ENCODE measurements at places on chromosomes 1 and 21. TPM values are rescaled to one million over a fixed set of nuclear protein-coding genes. Genes with fewer than 3 reads are reported as not detected.

GRCh38 chr1:154729031-154729442, 121.1 kb upstream of the ADAR start:
- DNase-seq = peak; percentile 64

GRCh38 chr1:101278845-101279244, 42.0 kb downstream of the S1PR1 start:
- no peak for DNase-seq

DNA sequence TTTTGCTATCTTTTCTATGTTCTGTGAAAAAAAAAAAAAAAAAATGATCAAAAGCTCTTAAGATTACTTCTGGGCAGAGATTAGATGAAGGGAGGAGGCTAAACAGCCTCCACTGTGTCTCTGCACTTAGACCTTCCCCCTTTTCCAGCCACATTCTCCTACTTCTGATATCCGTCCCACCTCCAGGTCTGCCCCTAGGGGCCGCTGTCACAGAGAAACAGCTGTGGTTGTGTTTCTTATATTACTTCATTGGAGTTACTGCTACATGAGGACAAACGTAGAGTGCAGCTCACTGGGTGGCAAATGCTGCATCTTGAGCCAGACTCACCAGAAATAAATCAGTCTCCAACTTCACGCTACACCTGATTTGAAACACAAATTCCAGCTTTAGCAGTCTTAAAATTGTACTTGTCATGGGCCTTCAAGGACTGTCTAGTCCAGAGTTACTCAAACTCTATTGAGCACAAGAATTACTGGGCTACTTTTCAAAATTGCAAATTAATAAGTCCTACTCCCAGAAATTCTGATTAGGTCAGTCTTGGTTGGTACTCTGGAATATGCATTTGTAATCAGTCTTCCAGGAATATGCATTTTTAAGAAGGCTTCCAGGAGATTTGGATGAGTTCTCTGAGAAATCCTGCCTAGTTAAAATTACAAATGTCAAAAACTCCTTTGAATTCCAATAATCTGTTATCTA, 125.2 kb upstream of the PTBP2 start:
- DNase-seq = peak; percentile 10

- peak; percentile 97 for DNase-seq
Measured at GRCh38 chr1:24683713-24684162, 40.6 kb downstream of the SRRM1 start.

GRCh38 chr1:227470688-227471087, 92.7 kb upstream of the ZNF678 start:
- no peak for DNase-seq

DNA sequence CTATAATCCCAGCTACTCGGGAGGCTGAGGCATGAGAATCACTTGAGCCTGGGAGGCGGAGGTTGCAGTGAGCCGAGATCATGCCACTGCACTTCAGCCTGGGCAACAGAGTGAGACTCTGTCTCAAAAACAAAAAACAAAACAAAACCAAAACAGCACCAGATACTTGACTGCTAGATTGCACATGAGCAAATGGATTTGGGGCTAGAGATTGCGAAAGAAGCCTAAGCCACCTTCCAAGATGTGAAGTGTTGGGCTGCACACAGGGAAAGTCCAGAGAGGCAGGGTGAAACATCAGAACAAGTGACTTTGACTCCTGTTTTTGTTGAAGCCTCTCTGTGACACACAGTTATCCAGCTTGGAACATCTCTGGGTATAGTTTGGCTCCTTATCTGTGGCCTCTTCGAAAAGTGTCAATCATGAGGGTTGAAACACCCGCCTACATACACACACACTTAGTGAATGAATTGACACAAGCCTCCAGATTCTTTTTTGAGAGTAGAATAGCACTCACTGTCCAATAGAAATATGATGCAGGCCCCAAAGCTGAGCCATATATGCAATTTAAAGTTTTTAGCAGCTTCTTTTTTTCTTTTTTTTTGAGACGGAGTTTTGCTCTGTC, 34.2 kb upstream of the GPR137B start:
- DNase-seq = peak; percentile 20

- DNase-seq = no peak
Measured at GRCh38 chr1:234780112-234780511, 170.1 kb upstream of the IRF2BP2 start.

GRCh38 chr1:70948396-70949017, 99.1 kb downstream of the PTGER3 start:
- DNase-seq = no peak

DNA sequence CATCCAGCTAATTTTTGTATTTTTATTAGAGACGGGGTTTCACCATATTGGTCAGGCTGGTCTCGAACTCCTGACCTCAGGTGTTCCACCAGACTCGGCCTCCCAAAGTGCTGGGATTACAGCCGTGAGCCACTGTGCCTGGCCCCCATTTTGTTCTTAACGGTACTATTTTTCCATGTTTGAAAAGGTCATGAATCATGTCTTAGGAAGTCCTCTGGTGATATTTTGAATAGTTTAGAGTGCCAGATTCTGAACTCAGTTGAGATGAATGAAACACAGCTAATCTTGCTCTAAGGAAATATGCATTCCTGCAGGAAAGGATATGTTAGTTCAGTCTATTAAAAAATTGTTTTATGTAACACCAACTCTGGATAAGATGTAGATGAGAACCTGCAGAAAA, 62.6 kb upstream of the ATP2B4 start:
- DNase-seq = peak; percentile 85

DNA sequence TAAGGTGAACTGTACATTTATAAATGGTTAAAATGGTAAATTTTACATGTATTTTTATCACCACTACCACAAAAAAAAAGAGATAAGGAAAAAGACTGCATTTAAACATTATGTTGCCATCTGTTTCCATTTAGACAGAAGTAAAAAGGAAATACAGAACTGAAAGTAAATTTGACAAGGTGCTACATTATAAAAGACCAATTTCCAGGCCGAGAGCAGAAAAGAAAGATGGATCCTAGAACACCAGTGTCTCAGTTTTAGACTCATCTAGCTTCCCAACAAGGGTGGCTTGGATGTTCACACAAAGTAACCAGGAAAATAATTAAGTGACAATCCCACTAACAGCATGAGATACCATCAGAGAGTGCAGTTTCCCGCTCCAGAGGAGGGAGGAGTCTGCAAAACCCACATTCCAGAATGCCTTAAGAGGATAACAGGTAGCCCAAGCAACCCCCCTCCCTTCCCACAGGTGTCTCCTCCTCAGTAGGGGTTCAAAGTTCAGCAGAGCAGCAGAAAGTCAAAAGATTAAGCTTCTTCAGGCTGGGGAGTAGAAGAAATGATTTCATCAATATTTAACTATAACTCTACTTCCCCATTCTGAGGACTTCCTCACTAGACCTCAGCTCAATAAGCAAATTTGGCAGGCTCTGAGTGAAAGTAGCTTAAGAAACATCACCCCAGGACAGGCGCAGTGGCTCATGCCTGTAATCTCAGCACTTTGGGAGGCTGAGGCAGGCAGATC, 11.8 kb downstream of the TPM3 start:
- no peak for DNase-seq

DNA sequence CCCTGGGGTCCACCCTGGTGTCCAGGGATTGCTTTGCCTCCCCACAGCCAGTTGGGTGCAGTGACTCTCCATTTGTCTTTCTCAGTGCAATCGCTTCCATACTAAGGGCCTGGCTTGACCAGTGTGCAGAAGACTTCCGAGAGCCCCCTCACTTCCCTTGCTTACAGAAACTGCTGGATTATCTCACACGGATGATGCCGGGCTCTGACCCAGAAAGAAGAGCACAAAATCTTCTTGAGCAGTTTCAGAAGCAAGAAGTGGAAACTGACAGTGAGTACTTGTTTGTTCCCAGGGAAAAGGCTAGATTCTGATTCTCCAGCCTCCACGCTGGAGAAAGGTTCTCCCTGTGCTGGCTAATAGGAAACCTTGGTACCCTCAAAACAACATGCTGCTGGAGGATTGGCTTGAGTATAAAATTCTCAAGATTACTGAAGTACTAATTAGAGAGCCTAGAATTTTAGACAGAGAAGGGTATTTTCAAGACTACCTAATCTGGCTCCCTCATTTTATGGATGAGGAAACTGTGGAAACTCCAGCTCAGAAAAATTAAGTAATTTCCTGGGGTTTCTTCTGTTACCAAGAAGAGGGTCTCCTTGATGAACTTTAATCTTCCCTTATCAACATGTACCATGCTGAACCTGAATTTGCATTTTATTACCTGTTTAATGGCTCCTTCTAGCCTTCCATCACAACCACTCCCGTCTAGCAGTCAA, 75.8 kb downstream of the RGL1 start:
- DNase-seq = no peak

DNA sequence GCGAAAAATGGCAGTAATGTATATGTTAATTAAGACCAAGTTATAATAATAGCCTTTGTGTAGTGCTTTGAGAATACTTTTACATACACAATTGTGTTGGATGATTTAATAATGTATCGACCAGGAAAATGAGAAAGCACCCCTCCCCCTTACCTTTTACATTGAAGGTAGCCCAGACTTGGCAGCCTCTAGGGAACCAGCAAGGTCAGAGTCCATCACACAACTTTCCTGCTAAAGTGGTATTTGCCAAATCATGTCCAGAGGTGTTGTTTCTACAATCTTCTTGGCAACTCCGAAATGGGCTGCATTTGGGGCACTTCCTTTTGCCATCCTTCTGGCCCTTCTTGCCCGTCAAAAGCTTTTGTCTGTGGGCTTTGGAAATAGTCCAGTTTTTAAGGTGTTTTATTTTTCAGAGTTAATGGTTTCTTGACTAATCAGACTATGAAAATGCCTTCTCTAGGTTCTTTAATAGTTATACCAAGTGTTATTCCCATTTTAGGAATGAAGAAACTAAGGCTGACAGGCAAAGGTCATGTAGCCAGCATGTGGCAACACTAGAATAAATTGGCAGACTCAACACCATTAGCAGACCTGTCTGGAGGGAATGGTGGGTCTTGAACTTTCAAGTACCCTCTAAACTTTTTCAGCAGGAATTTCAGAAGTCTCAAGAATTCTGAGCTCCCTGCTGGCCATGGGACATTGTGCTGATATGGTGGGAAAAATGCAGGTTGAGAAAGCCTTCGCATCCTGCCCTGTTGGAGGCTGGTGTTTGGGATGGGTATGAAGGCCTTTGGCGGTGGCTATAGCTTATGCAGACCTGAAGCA, 6.8 kb downstream of the ATP1A1 start:
- DNase-seq = no peak

GRCh38 chr1:77347646-77348045, 65.8 kb downstream of the AK5 start:
- DNase-seq = peak; percentile 71

GRCh38 chr1:201562659-201563405, 23.9 kb downstream of the NAV1 start:
- DNase-seq = peak; percentile 93

DNA sequence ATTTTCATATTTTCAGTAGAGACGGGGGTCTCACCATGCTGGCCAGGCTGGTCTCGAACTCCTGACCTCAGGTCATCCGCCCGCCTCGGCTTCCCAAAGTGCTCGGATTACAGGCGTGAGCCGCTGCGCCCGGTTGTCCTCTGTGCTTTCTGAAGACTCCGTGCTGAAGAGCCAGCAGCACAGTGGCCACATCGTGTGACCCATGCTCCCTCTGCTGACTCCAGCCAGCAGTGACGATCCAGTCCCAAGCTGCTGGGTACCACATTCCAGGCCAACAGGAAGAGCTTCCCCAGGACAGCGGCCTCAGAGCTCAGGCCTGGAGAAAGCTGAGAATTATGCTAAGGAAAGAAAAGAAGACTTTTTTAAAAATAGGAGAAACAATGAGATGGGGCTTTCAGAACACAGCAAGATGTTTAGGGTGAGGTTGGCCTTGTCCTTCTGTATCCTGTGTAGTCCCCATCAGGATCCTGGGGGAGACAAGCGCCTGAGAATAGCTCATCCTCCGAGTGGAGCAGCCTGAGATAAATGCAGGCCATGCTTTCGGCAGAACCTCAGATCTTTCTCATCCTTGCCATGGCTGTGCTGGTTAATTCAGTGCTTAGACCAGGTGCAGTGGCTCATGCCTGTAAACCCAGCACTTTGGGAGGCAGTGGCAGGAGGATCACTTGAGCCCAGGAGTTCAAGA, 207.1 kb downstream of the SLC35F3 start:
- DNase-seq = no peak

DNA sequence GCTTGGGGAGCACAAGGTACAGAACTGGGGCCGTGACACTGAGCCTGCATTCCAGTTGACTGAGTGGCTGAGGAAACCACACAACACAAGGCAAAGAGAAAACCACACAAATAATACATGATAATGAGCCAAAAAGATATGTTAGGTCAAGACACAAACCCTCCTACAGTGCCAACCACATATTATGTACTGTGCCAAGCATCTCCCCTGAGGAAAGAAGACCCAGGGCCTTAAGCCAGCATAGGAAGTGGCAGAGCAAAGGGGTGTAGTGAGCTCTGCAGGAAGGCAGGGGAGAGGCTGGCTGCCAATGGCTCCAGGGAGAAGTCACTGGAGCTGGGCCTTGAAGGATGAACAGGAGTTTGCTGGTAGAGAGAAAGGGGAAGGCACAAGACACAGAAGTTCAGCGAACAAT, 28.2 kb downstream of the CTNNBIP1 start:
- peak; percentile 63 for DNase-seq

DNA sequence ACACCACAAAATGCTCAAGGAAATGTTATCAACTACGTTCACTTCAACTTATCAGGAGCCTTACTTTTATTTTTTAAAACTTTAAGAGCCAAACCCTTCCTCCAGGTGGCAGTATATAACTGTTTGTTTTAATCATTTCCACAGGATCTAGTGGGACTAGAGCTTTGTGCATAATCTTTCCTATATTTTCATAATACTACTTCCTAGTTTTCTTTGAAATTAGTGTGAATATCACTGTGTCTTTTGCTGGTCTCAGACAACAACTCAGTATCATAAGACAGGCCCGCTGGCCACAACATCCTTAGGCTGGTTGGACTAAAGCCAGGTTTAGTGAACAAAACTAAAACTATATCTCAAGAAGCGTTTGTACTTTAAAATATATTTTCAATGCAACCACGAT, 145.5 kb downstream of the TIAM1 start:
- peak; percentile 82 for DNase-seq

GRCh38 chr1:37473431-37474045, 842 bp upstream of the ZC3H12A start:
- peak; percentile 45 for DNase-seq

Gene PGLYRP4
- total RNA-seq = not detected

Gene TDRD5
- total RNA-seq = not detected

Gene BTF3L4
- total RNA-seq = 28.4 TPM

Gene DDI2
- 26.0 TPM for total RNA-seq

Gene KIF26B
- total RNA-seq = 20.9 TPM

Gene MX1
- 30.7 TPM for total RNA-seq

Gene ADORA3
- total RNA-seq = not detected

Gene JUN
- total RNA-seq = 30.7 TPM

Gene SFN
- total RNA-seq = not detected
